ENCODE measurements at places on chromosomes 1 and 21.

DNA sequence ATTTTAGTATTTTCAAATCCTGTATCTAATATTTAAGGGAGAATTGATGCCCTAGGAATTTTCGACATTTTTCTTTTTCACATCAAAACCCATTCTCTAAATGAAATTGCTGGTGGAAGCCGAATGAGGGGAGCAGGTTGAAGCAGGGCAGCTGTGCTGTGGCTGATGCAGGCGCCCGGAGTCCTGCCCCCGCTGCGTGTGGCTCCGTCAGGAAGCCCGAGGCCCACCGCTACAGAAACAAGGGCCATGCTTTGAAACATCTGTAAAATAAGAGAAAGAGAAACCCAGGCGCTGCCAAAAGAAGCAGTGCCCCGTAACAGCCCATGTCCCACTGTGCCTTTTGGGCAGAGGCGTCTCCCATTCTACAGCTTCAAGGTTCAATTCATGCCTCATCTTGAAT, 41.1 kb downstream of the TENT5C start:
- DNase-seq: no peak

DNA sequence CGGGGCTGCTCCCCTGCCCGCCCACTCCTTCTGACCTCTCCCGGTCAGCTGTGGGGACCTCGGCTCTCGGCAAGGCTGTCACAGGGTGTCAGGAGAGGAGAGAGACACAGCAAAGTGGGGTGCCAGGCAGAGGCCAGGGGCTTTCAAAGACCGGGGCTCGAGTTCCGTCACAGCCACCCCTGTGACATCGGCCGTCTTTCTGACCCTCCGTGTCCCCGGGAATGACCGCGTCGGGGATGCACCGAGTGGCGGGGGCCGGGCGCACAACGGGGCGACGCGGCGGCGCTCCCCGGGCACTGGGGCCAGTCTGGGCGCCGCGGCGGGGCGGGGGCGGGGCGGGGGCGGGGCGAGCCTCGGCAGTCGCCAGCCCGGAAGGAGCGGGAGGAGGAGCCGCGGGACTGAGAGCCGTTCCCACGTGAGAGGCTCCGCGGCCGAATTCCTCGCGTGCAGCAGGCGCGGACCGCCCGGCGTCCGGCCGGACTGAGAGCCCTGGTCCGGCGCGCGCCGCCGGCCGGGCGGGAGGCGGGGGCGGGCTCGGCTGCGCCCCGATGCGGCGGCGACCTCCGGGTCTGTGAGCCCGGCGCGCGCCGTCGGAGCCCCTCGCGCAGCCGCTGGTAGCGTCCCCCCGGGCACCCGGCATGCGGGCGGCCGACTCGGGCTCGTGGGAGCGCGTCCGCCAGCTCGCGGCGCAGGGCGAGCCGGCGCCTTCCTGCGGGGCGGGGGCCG, 229.7 kb upstream of the TMEM51 start:
- peak; percentile 82 for DNase-seq

DNA sequence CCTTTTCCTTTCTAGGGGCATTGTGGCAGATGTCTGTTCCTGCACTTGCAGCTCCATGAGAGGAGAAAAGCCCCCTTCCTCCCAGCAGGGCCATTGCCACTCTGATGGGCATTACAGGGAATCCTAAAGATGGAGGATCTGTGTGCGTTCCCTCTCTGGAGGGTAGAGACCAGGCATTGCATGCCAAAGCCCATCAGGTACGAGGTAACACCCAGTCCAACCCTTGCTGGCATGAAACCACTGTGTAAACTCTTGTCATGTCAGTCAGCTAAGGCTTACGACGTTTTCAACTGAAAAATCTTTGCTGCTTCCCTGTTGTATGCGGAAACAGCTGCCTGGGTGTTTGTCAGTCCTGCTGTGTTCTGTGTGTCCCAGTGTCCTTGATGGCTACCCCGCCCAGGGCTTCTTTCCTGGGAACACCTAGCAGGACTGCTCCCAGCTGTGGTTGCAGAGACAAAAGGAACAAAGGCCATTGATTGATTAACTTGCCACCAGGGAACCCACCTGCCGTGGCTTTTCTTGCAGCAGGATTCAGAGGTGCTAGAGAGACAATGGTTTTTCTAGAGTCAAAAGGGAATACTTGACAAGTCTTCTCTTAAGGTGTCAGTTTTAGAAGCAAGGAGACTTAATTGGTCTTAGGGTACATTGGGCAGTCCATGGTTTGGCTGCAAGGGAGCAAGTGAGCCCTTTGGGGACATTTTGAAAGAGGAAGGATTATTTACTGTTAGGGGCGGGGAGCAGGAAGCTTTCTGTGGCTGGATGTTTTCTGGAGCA, 24.6 kb downstream of the B3GALT5 start:
- no peak for DNase-seq

DNA sequence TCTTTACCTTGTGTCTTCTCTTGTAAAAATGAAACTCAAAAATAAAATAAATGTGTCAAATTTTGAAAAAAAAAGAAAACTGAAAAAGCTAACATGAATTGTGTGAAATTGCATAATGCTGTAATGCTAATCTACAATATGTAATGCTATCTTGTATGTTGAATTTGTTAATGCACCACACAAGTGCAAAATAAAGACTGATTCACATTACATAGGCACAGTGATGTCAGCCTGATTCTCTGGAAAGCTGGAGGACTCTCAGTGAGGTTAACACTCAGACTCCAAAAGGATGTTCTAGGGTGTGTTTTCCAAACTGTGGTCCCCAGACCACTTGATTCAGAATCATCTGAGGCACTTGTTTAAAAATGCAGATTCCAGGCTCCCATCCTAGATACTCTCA, 25.6 kb downstream of the SYT11 start:
- DNase-seq: no peak

DNA sequence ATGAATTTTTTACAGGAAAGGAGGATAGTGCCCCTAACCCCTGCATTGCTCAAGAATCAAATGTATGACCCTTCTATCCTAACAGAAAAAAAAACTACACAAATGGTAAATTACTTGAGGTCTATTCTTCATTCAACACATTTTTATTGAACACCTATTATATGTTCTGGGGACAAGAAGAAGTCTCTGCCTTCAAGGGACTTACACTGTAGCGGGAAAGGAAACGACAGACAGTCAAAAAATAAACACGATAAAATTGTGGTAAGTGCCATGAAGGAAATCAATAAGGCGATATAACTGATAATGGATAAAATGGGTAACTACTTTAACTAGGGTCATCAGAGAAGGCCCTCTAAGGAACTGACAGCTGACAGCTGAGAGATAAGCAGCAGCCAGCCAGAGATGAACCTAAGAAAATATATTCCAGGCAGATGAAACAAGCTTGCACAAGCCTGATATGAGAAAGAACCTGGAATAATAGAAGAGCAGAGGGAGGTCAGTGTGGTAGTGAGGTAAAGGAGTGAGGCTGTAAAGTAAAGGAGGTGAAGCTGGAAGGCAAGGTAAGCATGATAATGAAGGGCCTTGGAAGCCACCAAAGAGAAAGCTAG, 66.4 kb downstream of the PHTF1 start:
- no peak for DNase-seq

DNA sequence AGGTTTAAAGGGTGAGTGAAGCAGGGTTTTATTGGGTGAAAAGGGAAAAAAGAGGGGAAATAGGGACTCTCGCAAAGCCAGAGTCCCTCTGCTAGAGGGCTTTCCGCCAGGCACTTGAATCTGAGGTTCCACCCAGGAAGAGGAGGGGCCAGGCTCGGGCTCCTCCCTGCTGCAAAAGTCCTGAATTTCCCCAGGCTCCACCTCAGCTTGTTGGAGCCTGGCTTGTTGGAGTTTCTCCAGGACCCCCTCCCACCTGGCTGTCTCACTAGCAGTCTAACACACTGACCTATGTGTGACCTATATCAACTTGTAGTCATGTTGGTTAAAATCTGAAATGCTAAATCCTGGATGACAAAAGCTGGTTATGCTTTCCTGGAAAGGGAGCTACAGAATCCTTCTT, 25.5 kb downstream of the GBP2 start:
- no peak for DNase-seq

DNA sequence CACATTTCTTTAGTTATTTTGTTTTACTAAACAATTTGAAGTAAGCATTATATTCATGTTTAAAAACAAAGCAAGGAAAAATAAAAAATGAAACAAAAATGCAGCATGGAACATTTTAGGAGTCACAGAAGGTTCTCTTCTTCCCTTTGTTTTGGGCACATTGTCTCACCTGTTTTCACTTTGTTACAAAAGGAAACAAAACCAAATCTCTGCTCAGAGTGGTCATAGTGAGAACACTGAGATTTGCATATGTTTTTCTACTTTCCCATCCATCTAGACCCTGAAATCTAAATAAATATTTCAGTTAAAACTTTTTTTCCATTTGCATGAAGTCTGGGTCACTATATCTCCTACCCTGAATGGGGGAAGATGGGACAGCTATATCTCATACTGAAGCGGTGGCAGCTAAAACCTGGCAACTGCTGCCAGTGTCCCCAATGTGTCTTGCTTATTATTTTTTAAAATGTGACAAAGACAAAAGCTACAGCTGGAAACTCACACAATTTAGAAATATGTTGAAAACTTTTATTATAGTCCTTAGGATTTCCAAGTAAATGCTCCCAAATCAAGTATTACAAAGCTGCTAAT, 3.5 kb downstream of the EXOC8 start:
- no peak for DNase-seq

- no peak for DNase-seq
Observed at GRCh38 chr1:52814465-52814864, 28.1 kb upstream of the ZYG11A start.

GRCh38 chr1:38173848-38174247, 127.3 kb upstream of the POU3F1 start:
- DNase-seq: no peak

DNA sequence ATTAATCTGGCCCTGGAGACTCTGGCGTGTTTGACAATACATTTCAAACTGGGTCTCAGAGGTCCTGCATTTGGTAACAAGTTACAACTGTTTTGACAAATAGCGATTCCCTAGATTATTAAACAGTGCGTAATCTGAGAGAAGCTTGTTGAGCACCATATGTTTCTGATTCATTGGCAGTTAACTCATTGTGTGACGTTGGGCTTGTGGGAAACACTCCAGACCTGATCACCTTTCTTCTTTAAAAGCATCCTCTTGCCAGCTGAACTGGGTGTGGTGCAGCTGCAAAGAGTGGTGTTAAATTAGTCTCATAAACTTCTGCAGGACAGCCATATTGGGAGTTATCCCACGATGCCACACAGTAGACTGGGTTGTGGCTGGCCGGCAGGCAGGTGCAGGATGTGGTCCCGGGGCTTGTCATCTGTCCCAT, 82.7 kb downstream of the CDC7 start:
- DNase-seq: no peak

DNA sequence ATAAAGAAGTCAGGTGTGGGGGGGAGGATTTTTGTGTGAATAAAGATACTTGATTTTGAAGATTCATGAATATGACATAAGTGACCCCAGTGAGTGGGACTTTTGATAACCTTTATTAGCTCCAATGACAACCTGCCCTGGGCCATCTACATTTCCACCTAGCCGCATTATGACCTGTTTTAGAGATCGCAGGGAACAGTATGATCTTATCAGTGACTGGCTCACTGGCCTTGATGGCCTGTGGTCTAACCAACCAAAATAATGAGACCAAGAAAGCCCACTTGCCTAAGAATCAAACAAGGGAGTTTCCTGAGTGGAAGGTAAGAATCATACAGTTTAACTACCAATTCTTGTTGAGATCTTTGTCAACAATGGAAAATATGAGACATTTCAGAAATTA, 1.8 kb downstream of the ELAPOR1 start:
- no peak for DNase-seq

DNA sequence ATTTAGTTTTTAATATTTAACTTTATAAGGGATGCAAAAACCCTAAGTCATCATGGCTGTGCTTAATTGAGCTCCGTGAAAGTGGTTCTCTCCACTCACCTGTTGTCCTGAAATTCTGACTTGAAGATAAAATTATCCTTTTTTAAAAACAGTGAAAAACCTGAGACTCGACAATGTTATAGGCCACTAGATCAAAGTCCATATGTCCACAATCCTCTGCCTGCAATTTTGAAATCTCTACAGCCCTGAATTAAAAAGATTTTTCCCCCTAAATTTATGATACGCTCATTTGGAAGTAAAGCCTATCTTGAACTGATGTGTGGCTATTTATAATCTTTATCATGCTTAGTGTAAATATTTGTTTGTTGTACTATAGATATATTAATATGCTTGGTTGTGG, 18.7 kb downstream of the OSBPL9 start:
- no peak for DNase-seq

- DNase-seq: no peak
Observed at GRCh38 chr21:36661511-36662309, 37.2 kb upstream of the SIM2 start.

DNA sequence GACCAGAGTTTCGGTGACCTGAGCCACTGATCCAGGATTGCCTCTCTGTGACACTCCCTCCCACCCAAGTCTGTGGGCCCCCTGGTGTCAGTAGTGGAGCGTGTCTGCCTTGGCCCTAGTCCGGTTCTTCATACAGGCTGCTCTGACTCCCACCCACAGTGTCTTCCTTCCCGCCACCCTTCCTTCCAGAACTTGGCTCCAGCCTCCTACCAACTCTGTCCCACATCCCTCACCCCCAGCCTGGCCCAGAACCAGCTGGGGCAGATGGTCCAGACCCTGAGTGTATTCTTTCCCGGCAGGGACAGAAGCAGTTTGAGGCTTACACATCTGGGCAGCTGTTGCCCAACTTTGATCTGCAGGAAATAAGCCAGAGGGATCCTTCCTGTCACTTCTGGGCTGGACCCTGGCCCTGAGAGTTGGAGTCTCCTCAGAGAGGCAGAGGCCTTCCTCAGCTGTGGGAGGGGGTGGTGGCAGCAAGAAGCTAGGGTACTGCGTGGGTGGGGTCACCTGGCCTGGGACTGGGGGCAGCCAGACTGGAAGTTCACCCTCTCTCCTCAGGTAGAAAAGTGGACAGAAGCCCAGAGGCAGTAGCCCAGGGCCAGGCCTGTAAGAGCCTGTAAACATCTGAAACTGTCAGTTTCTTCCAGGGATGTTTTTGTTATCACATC, 43.1 kb upstream of the EPS8L3 start:
- peak; percentile 50 for DNase-seq

DNA sequence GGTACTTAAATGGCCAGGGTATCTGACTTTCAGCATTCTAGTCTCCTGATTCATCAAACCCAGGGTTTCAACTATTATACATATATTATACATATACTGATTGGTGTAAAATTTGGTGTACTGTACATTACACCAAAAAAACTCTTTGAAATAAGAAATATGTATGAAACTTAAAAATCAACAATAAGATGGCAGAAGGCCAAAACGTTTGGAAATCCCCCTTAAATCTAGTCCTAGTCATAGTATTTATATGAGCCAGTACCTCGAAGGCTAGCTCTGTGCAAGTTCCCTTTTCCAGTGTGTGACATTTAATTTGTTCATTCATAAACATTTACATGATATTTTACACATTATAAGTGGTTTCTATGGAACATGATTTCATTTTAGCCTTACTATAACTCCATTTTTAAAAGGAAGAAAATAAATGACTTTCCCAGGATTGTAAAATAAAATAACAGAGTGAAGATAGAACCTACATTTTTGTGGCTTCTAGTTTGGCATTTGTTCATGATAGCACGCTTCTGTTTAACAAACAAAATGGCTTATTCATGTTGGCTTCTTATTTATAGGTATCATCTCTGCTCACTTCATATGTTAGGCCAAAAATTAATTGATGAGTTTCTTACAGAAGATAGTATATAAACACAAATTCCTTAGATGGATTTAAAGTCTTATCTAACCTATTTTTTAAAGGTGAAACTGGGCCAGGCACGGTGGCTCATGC, 18.8 kb upstream of the ZNF281 start:
- no peak for DNase-seq

GRCh38 chr1:45499415-45499769, 481 bp downstream of the CCDC163 start:
- DNase-seq: peak; percentile 60
